Left hindlimb (tissue), 1 donor: ENCODE measurements at places on chromosomes 6 and 20.

GRCh38 chr6:14436592-14437132, 319.1 kb downstream of the CD83 start:
- DNase-seq = no peak

GRCh38 chr20:62838128-62838891, 21.5 kb downstream of the COL9A3 start:
- DNase-seq = peak; percentile 56

GRCh38 chr6:3568396-3569082, 111.7 kb upstream of the SLC22A23 start:
- no peak for DNase-seq

DNA sequence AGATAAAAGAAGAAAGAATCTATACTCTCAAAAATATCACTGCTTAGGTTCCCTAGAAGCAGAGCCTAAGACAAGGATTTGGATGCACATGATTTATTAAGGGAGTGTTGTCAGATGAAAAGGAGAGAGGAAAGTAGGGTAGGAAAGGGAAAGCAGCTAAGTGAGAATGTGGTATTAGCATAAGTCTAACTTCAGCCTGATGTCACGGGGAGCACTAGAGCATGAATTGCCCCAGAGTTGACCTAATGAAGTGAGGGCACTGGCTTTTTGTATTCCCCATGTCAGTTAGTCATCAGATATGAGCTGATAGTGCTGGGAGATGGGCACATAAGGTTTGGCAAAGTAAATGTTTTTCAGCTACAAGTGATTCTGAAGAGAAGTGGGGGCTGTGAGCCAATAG, 129.0 kb upstream of the THEMIS start:
- no peak for DNase-seq

- peak; percentile 82 for DNase-seq
Measured at GRCh38 chr6:154410619-154411072, 54.0 kb upstream of the IPCEF1 start.

DNA sequence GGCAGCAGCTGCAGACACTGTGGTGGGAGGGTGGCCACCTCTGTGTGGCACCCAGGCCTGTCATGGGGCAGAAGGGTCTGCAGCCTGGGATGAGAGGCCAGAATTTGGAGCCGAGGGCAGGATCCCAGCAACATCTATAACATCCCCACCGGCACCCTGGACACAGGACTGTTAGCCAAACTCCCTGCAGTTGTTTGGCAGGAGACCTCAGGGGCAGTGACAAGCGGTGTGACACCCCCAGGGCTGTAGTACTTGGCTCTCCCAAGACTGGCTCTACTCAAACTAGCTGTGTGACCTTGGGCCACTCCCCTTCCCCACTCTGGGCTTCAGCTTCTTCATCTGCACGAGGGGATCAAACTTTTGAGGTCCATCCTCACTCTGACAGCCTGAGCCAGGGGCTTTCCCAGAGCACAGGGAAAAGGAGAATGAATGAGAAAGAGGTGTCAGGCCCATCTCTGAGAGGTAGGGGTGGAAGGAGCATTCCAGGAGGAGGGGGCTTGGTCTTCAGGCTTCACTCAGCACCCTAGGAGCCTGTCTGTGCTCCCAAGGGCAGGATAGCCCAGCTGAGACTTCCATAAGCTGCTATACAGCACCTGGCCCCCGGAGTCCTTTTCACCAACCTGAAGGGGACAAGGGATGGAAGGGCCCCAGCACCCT, 64.0 kb downstream of the MDGA1 start:
- DNase-seq = no peak

DNA sequence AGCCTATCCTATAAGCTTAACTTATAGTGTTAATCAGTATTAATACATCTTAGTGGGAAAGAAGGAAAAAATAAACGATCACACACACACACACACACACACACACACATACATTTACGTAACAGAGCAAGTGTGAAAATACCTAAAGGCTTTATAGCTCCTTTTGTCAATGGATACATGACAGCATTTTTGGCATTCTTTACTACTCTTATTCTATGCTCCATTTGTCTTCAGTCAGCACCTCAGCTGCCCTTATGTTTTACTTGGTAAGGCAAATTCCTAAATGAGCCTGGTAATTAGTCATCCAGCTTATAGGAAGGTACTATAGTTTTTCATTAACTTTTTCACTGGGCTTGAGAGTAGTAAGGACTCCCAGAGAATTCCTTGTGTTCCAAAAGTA, 25.1 kb upstream of the SLC17A3 start:
- no peak for DNase-seq

GRCh38 chr6:105932440-105932839, 153.7 kb upstream of the PRDM1 start:
- DNase-seq = no peak

GRCh38 chr20:54622333-54623295, 147.2 kb downstream of the DOK5 start:
- DNase-seq = no peak

GRCh38 chr6:70663881-70664466, 3.7 kb upstream of the SMAP1 start:
- no peak for DNase-seq

- DNase-seq = no peak
Measured at GRCh38 chr6:28864326-28864923, 59.4 kb downstream of the TRIM27 start.

GRCh38 chr6:139758209-139758611, 383.8 kb upstream of the CITED2 start:
- DNase-seq = no peak

DNA sequence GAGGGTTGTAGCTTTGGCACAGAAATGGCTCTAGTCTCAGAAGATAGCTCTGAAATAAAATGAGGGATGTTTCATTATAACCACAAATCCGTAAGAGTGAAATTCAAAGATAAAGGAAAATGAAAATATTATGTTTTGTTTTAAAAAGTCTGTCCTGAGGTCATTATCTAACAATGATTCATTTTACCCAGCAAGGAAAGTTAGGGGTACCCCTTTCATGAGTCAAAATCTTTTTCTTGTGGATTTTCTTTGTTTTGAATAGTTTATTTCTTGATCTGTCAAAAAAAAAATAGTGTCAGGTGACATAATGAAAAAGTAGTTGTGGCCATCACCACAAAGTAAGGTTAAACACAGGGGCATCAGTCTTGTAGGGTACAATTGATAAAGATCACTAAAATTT, 59.7 kb upstream of the MYB start:
- no peak for DNase-seq

- DNase-seq = no peak
Measured at GRCh38 chr6:157025437-157025836, 248.3 kb downstream of the ARID1B start.

GRCh38 chr20:58576603-58576970, 61.4 kb upstream of the APCDD1L start:
- peak; percentile 17 for DNase-seq

- DNase-seq = no peak
Measured at GRCh38 chr6:16256781-16257180, 18.4 kb downstream of the GMPR start.

GRCh38 chr20:46135856-46136633, 17.9 kb downstream of the CD40 start:
- no peak for DNase-seq

DNA sequence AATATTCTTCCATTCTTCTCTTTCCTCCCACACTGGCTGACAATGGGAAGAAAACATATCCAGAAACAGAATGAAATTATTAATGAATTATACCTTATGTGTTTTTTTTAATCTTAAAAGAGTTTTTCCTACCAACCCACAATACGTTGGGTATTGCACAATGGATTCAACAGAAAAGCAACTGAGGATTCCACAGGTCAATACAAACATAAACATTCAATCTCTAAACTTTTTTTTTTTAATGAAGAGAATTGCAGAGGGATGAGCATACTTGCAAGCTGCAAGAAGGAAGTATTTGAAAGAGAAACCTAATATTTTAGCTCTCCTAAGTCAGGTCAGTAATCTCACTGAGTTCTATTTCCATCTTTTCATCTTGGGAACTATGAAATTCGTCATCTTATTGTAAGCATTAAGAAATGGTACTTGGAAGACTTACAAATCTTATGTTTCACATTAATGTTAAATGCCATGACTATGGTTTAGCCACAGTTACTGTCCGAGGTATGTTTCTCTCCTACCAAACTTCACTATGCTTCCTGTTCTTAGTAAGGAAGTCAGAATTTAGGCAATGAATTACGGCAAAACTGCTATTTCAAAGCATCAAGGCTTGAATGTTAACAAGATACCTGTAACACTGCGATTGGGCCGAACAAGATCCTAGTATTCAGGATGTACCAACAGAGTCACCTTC, 100.8 kb downstream of the HIVEP2 start:
- DNase-seq = no peak

DNA sequence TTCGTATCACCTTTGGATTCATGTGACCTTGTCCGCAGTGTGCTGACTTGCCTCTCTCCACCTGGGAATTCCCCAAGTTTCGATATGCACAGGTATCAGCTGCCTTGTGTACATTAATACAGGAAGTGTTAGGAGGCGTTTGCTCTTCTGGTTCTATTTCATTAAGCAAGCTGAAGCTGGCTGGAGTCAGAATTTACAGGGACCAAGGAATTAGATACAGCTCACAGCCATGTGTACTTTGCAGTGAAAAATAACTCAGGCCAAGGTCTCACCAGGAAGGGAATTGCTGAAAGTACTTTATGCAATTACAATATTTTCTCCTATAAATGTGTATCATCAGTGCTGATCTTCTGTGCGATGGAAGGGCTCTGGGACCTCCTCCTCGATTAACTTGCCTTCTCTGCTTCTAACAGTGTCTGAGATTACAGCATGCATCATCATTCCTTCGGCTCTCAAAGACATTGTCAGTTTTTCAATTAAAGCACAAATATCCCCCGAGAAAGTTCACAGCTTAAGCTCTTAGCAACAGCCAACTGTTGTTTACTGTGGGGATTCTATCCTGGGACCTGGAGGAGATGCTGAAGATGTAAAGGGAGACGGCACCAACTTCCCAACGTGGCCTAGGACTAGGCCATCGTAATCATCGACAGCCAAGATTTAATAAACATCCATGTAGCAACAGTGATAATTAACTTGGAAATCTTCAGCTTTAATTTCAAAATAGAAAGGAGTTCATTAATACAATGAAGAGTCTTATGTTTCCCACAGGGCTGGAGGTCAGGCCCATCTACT, 13.8 kb upstream of the TIAM2 start:
- DNase-seq = no peak

DNA sequence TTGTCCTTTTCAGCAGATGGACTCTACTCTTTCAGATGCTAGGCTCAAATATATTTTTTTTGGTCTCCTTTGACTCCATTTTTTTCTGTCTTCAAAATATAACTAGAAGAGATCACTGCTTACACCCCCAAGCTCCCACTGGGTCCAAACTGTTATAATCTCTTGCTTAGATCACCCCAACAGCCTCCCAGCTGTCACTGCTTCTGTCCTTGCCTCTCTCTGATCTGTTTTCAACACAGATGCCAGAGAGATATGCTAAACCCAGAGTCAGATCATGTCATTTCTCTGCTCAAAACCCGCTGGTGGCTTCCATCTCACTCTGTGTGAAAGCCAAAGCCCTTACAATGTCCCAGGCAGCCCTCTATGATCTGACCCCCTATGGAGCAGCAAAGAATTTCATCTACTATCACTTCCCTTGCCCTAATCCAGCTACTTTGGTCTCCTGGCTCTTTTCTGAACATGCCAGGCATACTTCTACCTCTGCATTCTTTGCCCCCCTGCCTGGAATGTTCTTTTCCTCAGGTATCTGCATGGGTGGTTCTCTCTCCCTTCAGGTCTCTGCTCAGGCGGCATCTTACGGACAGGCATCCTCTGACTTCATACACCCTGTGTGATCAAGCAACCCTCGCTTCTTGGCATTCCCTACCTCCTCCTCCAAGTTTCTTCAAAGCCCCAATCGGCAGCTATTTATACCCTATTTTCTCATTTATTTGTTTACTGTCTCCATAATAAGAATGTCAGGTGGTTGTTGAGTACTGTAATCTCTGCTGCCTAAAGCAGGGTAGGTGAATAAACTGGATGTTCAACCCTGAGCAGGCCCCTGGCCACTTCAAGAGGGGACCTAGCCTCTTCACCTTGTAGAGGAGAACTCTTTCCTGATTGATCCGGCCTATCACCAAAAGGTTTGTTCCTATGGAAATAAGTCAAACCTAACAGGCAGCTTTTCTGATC, 43.6 kb upstream of the SLC4A11 start:
- no peak for DNase-seq

DNA sequence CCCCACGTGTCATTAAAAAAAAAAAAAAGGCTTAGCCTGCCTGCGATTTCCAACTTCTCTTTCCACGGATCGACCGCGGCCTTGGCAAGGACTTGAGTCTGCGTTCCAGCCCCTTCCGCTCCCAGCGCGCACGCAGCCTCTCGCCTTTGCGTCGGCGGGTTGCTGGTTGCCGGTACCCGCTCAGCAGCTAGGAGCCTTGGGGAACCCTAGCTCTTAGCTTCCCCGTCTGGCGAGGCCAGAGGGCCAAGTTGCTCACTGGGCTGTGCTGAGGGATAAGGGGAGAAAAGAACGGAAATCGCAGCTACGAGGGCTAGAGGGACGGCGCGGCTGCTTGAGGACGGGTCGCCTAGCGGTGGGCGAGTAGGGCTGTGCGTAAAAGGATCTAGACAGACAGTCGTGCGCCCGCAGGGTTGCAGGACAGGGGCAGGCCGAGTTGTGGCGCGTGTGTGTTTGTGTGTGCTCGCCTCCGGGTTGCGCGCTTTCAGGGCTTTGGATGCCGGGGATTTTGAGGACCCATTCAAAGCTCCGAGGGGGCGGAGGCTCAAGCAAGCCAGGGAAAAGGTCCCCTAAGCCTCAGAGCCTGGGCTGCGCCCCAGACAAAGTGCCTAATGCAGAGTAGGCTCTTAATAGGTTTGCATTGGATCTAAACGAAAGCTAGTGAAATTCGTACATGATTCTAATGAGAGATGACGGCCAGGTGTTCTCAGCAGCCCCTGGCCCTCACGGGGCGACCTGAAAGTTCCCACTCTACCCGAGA, 40.5 kb upstream of the OSTM1 start:
- DNase-seq = peak; percentile 72

- no peak for DNase-seq
Measured at GRCh38 chr6:69578361-69578890, 218.4 kb downstream of the LMBRD1 start.

DNA sequence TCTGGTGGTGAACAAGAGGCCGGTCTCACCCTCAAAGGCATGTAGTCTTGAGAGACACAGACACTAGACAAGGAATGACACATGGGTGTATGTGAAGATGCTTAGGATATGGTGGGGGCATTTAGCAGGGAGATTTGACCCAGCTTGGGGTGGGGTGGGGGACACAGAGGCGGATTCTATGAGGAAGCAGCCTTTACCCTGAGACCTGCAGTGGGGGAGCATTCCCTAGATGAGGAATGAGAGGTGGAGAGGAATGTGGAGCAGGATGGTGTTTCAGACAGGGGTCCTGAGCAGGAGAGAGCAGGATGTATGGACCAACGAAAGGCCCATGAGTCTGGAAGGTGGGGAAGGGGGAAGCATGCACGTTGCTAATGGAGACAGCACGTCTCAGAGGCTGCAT, 57.8 kb downstream of the PHACTR3 start:
- DNase-seq = no peak

GRCh38 chr6:79821859-79822258, 125.5 kb downstream of the ELOVL4 start:
- DNase-seq = no peak

- DNase-seq = no peak
Measured at GRCh38 chr6:167712731-167713475, 113.8 kb upstream of the AFDN start.

GRCh38 chr6:35174501-35174900, 33.4 kb upstream of the TCP11 start:
- DNase-seq = no peak

- no peak for DNase-seq
Measured at GRCh38 chr6:16078064-16078463, 50.8 kb upstream of the MYLIP start.

GRCh38 chr6:112286500-112287144, 32.3 kb upstream of the LAMA4 start:
- DNase-seq = no peak

- DNase-seq = no peak
Measured at GRCh38 chr20:36775196-36775595, 1.6 kb upstream of the DSN1 start.
